ENCODE measurements at places on chromosomes 1 and 21.
A peak's percentile ranks its signal among the peaks of the same experiment; 100 is the strongest.

GRCh38 chr1:194586302-194586701 lies 1399.9 kb upstream of the B3GALT2 start:
- DNase-seq = no peak

GRCh38 chr1:32219022-32219421 lies 3.1 kb downstream of the TMEM234 start:
- no peak for DNase-seq

GRCh38 chr21:16422702-16423101 lies 692.9 kb downstream of the USP25 start:
- DNase-seq = peak; percentile 68

DNA sequence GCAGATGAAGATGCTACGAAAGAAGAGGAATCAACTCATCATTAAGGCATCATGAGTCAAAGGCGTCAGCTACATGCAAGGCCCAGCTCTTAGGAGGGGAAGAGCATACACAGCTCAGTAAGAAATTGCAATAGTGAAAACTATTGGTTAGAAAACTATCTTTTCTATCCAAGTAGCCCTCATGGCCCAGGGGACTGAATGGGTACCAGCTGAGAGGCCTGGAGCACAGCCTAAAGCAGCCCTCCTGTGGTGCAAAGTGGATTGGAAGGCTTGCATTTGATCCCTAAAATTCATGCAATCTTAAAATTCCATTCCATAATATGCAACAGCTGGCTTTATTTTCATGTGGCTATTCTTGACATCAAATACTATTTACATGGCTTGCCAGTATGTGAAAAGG lies 251.8 kb upstream of the USP24 start:
- peak; percentile 51 for DNase-seq

DNA sequence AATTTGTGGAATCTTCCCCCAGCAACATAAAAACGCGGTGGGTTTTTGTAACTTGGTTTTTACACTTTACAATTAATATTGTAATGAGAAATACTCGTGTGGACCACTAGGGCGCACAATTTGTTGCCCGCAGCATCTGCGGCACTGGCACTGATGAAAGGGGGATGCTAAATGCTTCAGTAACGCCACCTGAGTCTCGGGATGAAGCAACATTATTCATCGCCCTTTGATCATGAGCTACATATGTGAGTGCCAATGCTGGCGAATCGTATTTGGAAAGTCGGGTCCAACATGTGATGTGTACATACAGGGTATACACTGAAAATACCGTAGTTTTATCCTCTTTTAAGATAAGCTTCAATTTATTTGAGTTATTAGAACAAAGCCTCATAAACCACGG lies 34.2 kb upstream of the COX20 start:
- DNase-seq = peak; percentile 37

DNA sequence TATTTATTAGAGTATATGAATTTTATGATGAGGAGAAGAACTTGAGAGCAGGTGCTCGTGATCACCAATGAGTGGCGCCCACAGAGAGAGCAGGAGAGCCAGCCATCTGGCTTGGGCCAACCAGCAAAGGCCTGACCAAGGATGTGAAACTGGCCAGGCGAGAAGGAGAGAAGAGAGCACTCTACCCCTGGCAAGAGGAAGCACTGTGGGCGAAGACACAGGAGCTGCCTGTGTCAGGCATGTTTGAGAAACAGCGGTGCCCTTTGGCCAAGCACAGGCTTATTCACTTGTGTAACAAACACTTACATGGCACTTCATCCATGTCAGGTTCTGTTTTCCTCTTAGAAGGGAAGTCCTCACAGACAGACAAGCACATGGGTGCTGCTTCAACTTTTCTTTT lies 4.2 kb upstream of the SIPA1L2 start:
- DNase-seq = no peak

DNA sequence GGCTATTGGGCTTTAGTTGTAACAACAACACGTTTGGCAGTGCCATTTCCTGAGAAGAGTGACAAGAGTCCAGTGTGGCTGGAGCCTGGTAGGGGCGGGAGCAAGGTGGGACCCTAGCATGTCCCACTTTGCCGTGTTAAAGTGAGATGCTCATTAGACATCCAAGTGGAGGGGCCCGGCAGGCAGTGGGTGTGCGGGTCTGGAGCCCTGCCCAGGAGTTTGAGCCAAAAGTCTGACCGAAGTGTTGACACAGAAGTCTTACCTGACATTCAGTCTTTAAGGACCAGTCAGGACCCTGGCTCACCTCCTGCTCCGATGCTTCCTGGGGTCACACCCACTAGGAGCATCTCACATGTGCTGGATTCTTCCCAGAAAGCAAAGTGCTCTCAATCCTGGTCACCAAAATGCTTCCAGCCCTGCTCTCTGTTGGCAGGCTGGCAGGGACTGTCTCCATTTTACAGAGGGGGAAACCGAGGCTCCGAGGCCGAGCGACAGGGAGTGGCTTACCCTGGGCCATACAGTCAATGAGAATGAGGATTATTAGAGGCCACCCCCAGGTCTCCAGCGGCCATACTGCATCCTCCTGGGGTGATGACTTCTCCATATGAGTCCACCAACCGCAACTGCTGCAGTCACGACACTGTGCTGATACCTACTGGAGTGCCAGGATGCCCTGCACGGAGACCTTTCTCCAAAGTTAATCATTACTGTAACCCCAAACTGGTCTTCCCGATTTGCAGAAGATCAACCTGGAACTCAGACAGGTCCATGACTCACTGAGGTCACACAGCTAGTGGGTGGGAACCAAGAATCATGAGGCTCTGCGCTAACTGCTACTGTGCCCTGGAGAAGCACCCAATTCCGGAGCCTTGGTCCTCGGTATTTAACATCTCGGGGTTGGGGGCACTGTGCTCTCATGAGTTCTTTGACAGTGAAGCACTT lies 112.7 kb downstream of the PRDM2 start:
- DNase-seq = no peak

DNA sequence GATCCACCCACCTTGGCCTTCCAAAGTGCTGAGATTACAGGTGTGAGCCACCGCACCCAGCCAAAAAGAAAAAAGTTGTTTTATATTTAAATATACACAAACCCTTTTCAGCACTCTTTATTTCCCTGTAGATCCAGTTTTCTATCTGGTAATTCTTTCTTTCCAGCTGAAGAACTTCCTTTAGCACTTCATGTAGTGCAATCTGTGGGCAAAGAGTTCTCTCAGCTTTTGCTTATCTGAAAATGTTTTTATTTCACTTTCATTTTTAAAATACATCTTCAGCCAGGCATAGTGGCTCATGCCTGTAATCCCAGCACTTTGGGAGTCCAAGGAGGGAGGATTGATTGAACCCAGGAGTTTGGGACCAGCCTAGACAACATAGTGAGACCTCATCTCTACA lies 28.5 kb upstream of the HYI start:
- DNase-seq = peak; percentile 40

GRCh38 chr1:44038876-44039657 lies 7.8 kb upstream of the SLC6A9 start:
- peak; percentile 24 for DNase-seq
